ENCODE measurements at places on chromosomes 3 and 15.

GRCh38 chr3:43316783-43317460, 30.6 kb downstream of the SNRK start:
- DNase-seq = no peak

GRCh38 chr15:55526559-55527036, 18.6 kb upstream of the DNAAF4 start:
- no peak for DNase-seq

GRCh38 chr15:88389120-88389519, 78.1 kb downstream of the MRPL46 start:
- DNase-seq = no peak

- DNase-seq = no peak
Observed at GRCh38 chr3:33391255-33391995, 48.8 kb downstream of the UBP1 start.

DNA sequence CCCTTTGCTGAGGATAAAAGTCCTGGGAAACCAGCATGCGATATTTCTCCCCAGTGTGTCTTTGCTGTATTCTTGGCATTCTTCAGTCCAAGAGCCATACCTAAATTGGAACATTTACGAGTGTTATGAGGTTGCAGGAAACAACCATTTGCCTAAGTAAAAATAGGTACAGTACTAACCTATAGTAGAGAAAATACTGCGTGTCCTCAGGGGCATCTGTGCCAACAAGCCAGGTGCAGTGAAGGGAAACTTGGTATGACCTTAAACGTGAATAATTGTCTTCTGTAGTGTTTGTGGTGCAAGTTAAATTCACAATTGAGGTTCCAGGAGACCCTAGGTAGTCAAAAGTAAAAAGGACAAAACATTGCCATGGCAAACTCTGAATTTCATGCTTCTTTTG, 12.2 kb downstream of the IL5RA start:
- DNase-seq = no peak

- no peak for DNase-seq
Observed at GRCh38 chr15:48388910-48389309, 57.7 kb downstream of the DUT start.

DNA sequence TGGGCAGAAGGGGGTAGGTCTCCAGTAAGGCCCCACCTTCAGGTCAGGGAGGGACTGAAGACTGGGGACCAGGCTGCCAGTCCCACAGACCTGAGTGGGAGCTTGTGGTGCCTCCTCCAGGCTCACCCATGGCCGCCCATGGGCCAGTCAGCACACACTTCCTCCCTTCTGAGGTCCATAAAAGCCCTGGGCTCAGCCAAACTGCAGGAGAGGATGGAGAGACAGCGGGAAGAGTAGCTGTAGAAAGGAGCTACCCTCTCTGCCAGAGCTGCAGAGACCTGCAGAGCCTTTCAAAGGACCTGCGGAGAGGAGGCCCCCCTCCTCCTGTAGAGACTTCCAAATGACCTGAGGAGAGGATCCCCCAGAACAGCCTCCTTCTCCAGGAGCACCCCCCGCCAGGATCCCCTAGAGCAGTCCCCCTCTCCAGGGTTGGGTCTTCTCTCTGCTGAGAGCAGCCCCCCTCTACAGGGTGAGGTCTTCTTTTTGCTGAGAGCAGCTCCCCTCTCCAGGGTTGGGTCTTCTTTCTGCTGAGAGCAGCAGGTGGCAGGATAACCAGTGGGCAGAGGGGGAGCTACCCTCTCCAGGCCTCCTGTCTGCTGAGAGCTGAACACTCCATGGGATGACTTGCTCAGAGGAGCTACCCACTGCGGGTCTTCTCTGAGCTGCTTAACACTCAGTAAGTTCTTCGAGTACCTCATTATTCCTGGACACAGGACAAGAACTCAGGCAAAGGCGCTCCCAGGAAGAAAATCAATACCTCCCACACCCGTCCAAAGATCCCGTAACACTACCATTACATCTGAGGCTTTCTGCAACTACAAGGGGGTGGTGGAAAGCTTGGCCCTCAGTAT, 5.0 kb upstream of the SKIC8 start:
- no peak for DNase-seq

GRCh38 chr15:49232236-49232806, 62.3 kb downstream of the GALK2 start:
- no peak for DNase-seq

DNA sequence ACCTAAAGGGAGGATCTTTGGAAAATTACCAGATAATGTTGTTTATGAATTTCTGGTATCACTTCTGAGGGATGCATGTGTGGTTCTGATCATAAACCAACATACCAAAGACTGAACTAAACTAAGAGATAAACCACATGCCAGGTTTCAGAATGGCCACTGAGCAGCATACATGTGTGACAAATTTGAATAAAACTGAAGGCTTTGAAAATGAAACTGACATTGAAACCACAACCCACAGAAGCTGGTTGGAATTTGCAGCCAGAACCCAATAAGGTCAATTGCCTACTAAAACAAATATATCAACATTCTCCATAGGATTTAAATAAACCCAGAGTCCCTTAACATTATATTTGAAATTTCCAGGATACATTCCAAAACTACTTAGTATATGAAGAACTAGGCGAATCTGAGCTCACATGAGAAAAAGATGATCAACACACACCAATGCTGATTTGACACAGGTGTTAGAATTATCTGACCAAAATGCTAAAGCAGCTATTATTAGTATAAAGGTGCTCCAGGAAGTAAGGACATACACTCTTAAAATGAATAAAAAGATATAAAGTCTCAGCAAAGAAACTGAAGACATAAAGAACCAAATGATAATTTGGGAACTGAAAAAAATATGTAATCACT, 125.0 kb downstream of the ZNF280D start:
- DNase-seq = no peak

DNA sequence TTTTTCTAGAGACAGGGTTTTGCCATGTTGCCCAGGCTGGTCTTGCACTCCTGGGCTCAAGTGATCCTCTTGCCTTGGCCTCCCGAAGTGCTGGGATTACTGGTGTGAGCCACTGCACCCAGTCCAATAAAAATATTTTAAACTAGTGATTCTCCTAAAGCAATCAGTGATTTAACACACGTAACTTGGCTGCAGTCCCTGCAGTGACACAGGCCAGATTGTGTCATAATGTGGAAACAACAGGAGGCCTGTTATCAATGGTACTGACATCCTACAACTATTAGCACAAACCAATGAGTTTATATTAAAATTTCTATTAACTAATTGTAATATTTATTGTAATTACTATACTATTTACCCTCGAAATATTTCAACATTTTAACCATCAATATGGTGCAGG, 1.6 kb upstream of the SEC61A1 start:
- DNase-seq = no peak

DNA sequence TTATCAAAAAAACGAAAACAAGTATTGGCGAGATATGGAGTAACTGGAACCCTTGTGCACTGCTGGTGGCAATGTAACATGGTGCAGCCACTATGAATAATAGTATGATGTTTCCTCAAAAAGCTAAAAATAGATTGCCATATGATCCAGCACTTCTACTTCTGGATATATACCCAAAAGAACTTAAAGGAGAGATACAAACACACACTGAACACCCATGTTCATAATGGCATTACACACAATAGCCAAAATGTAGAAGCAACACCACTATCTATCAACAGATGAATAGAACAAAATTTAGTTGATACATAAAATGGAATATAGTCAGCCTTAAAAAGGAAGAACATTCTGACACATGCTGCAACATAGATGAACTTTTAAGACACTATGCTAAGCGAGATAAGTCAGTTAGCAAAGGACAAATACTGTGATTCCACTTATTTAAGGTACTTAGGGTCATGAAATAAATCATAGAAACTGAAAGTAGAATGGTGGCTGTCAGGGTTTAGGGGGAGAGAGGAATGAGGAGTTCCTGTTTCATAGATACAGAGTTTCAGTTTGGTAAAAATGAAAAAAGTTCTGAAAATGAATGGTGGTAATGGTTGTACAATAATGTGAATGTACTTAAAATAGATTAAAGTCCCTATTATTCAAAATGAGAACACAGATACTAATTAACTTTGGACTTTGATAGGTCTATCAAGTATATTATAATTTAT, 59.4 kb upstream of the IMPG2 start:
- DNase-seq = no peak

- DNase-seq = no peak
Observed at GRCh38 chr3:42493798-42494151, 8.7 kb upstream of the VIPR1 start.

DNA sequence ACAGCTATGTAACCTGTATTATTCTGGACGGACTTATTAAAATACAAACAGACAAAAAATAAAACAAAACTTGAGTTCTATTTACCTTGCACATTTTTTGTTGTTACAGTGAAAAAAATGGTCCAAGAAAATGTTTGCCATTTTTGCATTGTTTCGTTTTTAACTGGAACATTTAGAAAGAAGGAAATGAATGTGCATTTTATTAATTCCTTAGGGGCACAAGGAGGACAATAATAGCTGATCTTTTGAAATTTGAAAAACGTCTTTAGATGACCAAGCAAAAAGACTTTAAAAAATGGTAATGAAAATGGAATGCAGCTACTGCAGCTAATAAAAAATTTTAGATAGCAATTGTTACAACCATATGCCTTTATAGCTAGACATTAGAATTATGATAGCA, 17.1 kb downstream of the LMOD3 start:
- no peak for DNase-seq

- DNase-seq = no peak
Observed at GRCh38 chr3:98962951-98963350, 61.5 kb upstream of the DCBLD2 start.
